ENCODE measurements at places on chromosomes 3 and 15.
A peak's percentile ranks its signal among the peaks of the same experiment; 100 is the strongest.

- DNase-seq: no peak
Observed at GRCh38 chr3:16052964-16053363, 121.5 kb upstream of the GALNT15 start.

- no peak for DNase-seq
Observed at GRCh38 chr3:99468918-99469317, 169.5 kb upstream of the COL8A1 start.

DNA sequence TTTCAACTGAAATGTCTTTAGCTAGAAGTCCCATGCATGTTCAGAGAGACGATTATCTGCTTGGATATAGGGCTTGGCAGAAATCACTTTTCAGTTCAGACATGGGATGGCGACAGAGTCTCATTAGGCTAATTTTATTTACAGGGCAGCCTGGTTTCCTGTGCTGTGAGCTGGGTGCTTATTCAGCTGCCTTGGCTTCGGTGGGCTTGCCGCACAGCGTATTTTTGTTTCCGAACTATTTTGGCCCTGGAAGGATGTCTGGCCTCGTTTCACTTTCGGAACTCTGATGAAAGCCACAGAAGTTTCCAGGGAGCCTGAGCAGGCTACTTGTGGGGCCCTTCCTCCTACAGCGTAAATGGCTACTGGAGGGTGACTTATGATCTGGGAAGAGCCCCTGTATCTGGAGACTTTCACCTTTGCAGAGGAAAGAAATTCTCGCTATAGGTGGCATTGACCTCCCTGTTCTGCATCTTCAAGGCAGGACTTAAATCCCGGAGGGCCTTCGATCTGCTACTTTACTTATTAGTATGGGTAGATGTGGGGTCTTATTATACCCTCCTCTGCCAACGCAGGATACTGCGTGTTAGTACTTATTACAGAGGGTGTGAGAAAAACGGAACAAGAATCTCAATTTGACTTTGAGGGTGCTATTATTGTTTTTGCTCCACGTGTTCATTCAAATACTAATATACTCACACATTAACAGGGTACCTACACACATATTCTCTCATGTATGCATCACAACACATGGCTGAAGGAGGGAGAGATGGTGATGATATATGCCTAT lies 364.0 kb upstream of the RBMS3 start:
- peak; percentile 52 for DNase-seq

DNA sequence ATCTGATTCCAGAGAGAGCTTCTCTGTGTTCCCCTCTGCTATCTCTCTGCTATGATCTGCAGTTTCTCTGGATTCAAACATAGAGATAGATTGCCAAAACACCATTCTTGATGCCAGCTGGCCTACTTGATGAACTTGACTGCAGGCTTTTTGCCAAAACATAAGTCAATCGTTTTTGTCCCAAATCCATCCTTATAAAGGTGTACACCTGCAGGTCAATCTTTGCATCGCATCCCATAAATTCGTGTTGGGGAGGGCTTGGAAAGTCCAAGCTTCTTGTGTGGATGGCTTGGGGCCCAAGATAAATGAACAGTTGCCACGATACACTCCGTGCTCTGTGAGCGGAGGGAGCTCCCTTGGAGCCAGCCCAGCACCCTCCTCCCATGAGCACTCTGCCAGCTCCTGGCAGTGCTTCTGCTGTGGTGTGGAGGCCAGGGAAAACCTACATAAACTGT lies 2.7 kb downstream of the CERS3 start:
- no peak for DNase-seq

GRCh38 chr3:3189102-3189727 lies 9.7 kb upstream of the CRBN start:
- no peak for DNase-seq

DNA sequence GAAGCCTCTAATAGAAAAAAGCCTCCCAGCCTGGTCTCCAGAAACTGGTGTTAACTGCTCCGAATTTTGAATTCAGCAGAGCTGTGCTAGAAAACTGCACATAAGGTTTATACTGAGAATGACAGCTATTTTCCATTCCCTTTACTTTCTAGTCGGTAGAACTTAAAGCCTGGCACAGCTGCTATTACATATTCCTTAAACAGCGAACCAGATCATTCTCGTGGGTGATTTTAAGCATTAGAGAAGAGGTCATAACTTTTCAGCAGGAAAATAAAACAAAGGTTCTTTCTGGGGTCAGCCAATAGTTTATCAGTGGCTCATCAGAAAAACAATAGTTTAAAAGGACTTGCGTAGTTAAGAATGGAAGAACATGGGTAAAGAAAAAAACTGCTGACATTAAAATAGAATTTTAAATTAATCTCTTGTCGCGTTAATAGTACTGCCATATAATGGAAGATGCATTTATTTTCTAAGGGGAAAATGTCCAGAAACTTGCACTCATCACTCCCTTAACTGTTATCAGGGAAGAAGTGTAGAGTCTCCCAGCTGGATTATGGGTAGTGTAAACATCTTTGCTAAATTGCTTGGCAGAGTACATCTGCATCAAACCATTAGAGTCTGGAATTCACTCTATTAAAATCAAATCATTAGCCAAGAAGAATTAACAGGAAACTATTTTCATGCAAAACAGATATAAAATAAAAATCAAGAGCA lies 7.9 kb downstream of the VGLL4 start:
- no peak for DNase-seq

DNA sequence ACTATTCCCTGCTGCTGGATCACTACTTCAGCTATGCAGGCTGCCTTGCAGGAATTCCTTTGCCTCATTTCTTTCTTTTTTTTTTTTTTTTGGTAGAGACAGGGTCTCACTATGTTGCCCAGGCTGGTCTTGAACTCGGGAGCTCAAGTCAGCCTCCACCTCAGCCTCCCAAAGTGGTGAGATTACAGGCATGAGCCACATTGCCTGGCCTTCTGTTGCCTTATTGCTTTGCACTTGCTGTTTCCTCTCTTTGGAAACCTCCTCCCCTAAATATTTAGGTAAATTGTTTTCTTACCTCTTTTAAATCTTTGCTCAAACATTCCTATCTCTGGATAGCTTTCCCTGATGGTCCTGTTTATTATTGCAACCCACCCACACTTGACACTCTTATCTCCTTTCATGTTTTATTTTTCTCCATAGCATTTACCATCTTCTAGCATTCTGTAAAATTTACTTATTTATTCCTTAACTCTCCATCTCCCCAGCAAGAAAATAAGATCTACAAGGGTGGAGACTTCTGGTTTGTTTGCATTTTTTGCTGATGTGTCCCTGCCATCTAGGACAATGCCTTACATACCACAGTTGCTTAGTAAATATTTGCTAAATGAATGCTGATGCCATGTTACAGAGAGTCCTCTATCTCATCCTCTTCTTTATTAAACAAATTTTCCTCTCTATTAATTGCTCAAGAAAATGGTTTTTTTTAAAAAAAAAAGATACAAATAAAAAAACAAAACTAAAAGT lies 134.8 kb downstream of the P2RY1 start:
- no peak for DNase-seq

DNA sequence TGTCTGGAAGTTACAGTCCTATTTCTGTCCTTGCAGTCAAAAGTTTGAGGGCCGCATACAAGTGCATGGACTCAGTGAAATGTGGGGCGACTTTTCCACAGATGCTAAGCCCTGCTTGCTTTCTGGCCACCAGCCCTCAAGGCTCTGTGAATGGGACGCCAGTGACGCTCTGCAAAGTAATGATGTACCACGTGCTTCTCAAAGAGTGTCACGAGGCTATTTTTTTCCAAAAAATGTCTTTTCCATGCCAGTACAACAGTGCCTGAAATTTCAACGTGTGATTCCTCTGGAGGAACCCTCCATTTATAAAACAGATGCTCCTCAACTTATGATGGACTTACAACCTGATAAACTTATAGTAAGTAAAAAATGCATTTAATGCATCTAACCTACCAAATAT lies 281.8 kb upstream of the CRBN start:
- DNase-seq: no peak

DNA sequence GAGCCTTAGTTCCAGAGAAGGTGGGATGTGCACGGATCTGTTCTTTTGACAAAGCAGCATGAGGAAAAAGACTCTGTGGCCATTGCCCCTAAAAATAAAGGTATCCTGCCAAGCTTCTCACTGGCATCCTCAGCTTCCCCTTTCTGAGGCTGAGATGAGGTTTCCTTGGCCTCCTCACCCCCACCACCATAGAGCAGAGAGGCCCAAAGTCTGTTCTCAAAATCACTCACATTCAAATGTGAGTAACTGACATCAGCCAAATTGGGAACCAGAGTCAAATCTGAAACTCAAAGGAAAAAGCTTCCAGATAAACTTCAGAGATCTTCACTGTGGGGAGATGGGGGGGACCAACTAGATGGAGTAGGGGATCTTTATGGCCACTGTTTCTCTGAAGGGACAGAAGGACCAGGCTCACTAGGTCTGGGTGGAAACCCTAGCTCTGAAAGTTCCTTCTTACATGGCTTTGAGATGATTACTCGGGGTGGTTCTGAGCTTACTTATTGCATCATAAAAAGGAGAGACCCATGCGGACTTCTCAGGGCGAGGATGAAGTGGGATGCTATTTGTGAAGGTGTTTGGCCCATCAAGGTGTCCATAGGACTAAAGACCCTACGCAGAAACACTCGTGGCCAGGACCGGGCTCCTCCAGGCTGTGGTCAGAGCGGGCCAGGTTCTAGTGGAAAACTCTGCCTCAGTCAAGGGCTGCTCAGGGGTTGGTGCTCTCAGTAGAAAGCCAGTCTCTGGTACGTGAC lies 61.5 kb upstream of the MEF2A start:
- DNase-seq: no peak

- no peak for DNase-seq
Observed at GRCh38 chr3:194270627-194271459, 80.3 kb downstream of the CPN2 start.

DNA sequence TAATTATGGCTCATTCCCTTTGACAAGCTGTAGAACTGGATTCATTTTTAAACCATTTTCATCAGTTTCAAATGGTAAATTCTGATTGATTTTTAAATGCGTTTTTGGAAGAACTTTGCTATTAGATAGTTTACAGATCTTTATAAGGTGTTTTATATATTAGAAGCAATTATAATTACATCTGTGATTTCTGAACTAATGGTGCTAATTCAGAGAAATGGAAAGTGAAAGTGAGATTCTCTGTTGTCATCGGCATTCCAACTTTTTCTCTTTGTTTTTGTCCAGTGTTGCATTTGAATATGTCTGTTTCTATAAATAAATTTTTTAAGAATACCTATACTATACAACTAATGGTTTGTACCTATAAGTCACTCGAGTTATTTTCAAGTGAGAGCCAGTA lies 62.7 kb downstream of the PXYLP1 start:
- no peak for DNase-seq

DNA sequence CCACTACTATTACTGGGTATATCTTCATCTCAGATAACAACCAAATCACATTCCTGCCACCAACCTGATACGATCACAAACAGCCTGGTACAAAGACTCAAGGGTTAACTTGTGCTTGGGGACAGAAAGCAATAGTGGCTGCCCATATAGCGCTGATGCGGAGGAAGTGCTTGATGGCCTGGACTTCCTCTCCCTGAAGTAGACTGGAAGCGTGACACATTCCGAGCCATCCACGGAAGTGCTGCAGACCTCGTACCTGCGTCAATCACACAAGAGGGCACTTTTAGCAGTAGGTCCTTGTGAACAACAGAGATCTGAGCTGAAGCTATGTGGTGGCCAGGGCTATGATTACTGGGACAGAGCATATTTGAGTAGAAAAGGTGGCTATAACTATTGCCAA lies 17.3 kb upstream of the C3orf62 start:
- no peak for DNase-seq

- no peak for DNase-seq
Observed at GRCh38 chr3:48222616-48223513, at the start of gene CAMP. Gene CAMP, plus strand, starts transcription at chr3:48223495. Its CDS starts 17 bp downstream, at chr3:48223512.

GRCh38 chr3:27046351-27046750 lies 322.8 kb downstream of the NEK10 start:
- no peak for DNase-seq

- no peak for DNase-seq
Observed at GRCh38 chr15:87752250-87752951, 504.1 kb downstream of the NTRK3 start.

DNA sequence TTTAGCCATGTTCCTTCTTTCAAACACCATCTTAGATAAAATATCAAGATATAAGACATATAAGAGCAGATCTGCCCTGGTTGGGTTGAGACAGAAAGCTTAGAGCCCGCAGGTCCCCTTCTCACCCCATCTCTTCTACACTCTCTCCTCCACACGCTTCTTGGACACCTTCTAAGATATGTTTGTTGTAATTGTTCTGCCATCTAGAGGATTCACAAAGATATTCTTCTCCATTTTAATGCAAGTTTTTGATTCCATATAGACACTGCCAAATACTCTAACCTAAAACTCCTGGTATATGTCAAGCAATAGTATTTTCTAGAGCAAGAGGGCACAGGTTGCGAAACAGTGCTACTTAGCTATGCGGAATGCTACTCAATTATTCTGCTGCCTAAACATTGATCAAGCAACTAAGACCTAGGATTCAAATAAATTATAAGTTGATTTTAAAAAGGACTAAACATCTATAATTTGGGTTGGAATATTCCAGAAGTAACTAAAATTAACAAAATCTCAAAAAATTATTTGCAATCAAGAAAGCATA lies 6.8 kb downstream of the CHRM5 start:
- DNase-seq: no peak

DNA sequence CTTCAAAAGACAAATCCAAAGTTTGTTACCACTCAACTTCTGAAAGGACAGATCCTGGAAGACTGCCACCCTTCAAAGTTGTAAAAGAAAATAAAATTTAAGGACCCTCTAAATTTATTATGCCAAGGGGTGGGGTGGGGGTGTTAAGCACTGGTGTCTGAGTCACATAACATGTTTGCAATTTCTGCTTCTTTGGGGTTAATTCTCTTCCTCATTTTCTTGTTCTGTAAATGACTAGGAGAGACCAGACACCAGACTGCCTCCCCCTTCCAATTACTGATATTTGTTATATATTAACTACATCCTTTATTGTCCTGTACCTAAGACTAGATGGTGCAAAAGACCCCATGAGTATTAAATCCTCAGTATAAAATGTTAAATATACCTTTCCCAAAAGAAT lies 242.8 kb downstream of the ZNF385D start:
- no peak for DNase-seq

GRCh38 chr3:149167898-149168297 lies 38.5 kb downstream of the HPS3 start:
- DNase-seq: no peak

DNA sequence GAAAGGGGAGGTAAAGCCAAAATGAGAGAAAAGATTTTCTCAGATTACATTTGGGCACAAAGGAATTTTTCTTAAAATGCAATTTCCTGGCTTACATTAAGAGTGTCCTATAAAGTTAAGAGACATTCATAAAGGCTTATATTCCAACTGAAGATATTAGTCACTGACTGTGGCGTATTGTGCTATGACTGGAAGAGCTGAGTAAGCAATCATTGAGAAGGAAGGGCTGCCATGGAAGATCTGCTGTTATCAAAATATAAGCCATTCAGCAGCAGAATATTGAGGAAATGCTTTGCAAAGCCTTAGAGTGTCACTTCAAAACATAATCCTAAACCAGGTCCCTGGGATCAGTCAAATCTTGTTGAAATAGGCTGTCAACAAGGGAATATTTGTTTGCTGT lies 593.9 kb downstream of the TUSC7 start:
- no peak for DNase-seq
